ENCODE measurements at places on chromosomes 16 and 17.

DNA sequence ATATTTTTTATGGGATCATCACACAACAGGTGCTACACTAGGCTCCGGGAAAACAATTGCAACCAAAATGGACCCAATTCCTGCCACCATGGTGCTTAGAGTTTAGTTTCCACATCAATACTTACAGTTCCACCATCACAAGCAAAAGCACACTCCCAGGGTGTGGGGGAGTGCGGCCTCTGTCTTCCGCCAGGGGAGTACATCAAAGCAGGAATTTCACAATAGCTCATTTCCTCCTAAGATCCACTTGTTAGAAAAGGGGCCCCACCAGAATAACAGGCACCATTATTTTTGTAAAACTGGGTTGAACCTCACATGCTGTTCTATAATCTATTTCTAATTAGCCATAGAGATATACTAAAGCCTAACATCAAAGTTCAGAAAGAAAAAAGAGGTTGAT lies 44.3 kb upstream of the PSMD7 start:
- DNase-seq = no peak

- no peak for DNase-seq
These were observed 7.3 kb downstream of the ENDOV start for GRCh38 chr17:80422276-80422675.

- no peak for DNase-seq
These were observed 27.8 kb upstream of the MFSD6L start for GRCh38 chr17:8826808-8827435.

- no peak for DNase-seq
These were observed 4.5 kb downstream of the TMEM114 start for GRCh38 chr16:8585857-8586256.

- no peak for DNase-seq
These were observed 25.9 kb downstream of the ZFHX3 start for GRCh38 chr16:73021866-73022495.

DNA sequence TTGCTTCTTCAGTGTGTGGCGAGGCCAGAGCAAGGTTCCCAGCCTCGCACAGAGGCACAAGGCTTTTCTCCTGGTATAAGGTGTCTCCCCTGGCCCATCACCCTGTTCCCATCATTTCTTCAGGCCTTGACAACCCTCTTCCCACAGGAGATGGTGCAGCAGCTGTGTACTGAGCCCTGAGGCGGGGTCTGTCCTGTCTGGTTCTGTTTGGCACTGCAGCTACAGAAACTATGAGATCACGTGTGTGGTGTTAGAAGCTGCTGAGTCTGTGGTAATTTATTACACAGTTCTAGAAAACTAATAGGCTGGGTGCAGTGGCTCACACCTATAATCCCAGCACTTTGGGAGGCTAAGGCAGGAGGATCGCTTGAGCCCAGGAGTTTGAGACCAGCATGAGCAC lies 7.2 kb downstream of the PLA2G15 start:
- DNase-seq = no peak

GRCh38 chr17:1495265-1495989 lies 2.9 kb upstream of the MYO1C start:
- DNase-seq = no peak

- no peak for DNase-seq
These were observed 47.9 kb downstream of the RAB11FIP3 start for GRCh38 chr16:473046-474043.

DNA sequence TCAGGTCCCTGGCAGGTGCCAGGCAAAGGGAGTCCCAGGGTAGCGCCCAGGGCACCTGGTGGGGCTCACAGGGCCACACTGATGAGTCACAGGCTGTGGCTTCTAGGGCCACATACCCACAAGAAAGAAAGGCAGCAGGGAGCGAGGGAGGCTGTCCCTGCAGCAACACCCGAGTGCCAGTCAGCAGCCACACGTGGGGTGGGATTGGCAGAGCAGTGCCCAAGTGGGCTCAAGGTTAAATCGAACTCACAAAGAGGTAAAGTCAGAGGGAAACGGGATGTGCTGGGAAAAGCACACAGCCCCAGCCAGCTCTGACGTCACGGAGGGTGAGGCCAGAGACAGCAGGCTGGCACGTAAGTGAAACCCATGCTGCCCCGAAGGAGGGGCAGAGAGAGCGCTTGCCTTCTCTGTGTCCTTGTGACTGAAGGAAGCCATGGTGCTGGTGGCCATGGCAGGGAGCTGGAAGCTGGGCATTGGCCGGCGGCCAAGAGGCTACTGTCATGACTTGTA lies 33.8 kb downstream of the FA2H start:
- DNase-seq = no peak

GRCh38 chr16:57609541-57610401 lies 18.7 kb upstream of the ADGRG1 start:
- DNase-seq = no peak

GRCh38 chr17:41417576-41418015 lies 6.8 kb downstream of the KRT37 start:
- DNase-seq = no peak

- DNase-seq = no peak
These were observed 31.0 kb upstream of the RHOT1 start for GRCh38 chr17:32111141-32111771.

DNA sequence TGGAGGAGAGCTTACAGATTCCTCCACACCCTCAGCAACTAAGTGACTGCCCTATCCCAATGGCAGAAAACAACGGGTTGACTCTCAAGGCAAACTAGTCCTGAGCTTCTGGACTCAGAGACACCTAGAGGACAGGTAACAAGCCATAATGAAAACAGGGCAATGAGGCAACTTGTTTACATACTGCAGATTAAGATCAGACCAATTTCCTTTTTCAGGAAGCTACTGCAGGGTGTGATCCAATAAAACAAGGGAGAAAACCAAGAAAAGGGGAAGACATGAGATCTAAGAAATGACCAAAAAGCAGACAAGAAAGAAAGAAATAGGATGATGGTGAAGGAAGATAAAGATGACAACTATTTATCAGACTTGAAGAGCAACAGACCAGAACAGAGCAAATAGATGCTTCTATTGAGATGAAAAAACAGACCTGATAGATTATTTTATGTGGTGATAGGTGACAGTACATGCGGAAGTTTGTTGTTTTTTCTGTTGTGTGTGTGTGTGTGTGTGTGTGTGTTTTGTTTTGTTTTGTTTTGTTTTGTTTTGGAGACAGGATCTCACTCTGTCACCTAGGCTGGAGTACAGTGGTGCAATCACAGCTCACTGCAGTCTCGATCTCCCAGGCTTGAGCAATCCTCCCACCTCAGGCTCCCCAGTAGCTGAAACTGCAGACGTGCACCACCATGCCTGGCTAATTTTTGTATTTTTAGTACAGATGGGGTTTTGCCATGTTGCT lies 120.7 kb downstream of the GAS7 start:
- DNase-seq = no peak

GRCh38 chr16:24829153-24829552 lies 16.6 kb upstream of the SLC5A11 start:
- DNase-seq = no peak

GRCh38 chr17:74211912-74212208 lies 1.5 kb upstream of the TTYH2 start:
- DNase-seq = no peak

DNA sequence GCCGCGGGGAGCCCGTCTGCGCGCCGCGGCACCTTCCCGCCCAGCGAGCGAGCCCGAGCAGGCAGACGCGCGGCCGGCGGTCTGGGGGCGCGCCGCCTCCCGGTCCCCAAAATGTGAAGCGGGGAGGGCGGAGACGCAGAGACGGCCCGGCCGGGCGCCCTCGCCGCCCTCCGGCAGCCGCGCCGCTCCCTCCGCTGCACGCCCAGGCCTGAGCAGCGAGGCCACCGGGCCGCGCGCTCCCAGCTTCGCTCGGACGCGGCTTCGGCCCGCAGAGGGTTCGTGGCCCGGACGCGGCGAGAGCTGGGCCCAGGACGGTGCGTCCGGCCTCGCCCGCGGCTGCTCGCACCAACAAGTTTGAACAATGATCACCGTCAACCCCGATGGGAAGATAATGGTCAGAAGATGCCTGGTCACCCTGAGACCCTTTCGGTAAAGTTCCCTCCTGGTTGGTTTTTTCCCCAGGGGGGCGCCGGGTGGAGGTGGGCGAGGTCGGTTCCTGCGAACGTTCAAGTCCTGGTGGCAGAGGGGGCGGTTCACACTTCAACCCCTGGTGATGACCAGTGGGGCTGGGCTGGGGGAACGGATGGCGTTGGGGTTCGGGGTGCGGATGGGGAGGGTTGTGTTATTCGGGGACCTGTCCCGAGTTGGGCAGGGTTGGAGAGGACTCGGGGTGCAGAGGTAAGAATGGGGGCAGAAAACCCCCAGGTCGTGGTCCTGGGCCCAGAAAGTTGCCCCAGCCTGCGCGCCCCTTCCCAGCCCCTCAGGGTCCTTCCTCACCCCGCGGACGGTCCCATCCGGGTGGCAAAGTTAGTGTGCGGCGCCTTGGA lies 678 bp downstream of the MGAT5B start:
- no peak for DNase-seq

DNA sequence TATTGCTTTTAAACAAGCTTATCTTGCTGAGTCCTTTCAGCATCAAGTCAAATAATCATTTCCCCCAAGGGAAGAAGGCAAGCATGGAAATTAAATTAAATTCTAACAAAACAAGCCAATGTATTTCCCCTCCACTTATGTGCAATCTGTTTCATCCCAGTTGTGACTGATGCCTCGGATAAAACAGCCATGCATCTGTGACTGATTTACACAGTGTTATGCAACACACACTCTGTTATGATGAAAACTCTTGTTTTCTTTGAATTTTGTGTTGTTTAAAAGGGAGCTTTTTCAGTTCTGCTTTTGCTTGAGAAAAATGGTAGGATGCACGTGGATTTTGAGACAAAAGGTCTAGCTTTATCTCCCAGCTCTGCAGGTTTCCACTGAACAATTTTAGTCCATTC lies 32.6 kb downstream of the TMEM100 start:
- DNase-seq = no peak

DNA sequence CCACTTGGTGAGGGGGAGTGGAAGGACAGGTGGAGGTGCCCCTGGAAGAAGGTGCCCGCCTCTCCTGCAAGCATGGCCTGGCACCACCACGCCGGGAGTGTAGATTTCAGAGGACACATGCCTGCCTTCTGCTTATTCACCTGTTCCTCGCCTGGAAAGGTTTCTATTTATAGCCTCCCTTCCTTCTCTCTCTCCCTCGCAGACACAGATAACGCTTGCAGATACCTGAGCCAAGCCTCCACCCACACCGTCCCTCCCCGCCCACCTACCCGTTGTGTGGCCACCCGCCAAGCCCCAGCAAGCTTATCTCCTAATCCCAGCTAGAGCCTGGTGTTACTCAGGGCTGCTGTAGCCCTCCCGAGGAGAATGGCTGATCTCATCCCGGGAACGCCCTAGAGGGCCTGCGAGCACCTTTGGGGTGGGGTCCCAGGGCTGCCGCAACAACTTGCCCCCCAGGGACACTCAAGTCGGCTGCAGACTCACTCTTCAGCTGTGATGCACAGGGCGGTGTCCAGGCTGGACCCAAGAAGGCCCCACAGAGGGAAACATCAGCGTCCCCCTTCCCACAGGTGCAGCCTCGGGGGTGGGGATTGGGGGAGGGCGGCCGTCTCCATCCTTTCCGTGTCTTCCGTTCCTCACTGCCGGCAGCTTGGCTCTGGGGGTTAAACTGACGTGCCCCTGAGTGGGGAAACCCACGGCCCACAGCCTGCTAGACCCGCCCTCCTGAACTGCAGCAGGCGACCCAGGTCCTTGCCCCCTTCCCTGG lies 1.9 kb upstream of the SNAI3 start:
- no peak for DNase-seq

DNA sequence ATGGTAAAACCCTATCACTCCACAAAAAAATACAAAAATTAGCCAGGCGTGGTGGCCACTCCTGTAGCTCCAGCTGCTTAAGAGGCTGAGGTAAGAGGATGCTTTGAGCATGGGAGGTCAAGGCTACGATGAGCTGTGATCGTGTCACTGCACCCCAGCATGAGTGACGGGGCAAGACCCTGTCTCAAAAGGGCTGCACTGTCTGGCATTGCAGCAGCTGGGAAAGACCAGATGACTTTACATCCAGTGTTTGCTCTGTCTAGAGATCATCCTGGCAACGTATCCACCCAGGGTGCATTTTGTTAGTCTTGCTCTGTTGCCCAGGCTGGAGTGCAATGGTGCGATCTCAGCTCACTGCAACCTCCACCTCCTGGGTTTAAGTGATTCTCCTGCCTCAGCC lies 52.0 kb downstream of the MRM3 start:
- DNase-seq = no peak

- no peak for DNase-seq
These were observed 6.0 kb upstream of the CCL1 start for GRCh38 chr17:34368946-34369500.

GRCh38 chr16:73547552-73548403 lies 499.9 kb upstream of the ZFHX3 start:
- no peak for DNase-seq

- no peak for DNase-seq
These were observed 10.3 kb upstream of the ITGAX start for GRCh38 chr16:31344712-31345111.
